Renal cortex interstitium (tissue), 15 donors: ENCODE measurements at places on chromosomes 3 and 15. TPM values are rescaled to one million over a fixed set of nuclear protein-coding genes. Genes with fewer than 3 reads are reported as not detected.

The CPOX gene
- 21.8 TPM for polyA plus RNA-seq

The CFAP44 gene
- 26.1 TPM for polyA plus RNA-seq

The DNAH12 gene
- polyA plus RNA-seq, result 1.7 TPM

The ATP13A4 gene
- 0.72 TPM for polyA plus RNA-seq

The MB21D2 gene
- 17.0 TPM for polyA plus RNA-seq

The PSTPIP1 gene
- polyA plus RNA-seq, result 1.7 TPM

The LOXL1 gene
- polyA plus RNA-seq, result 64.1 TPM

The UBAP1L gene
- 3.9 TPM for polyA plus RNA-seq

DNA sequence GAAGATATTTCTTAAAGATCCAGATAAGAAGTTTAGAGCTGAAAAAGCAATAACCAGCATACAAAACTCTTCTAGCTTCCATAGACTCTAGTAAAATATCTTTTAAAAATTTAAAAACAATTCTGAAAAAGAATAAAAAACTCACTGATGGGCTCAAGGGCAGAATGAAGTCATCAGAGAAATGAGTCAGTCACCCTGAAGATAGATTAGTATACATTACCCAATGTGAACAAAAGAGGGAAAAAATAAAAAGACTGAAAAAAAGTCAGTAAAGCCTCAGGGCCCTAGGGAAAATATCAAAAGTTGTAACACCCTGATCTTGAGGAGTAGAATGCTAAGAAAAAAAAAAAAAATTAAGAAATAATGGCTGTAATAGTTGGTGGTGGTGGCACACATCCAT lies 11.4 kb downstream of the DET1 start:
- DNase-seq, result no peak

- DNase-seq, result no peak
Observed at GRCh38 chr15:43930079-43930478, 103.3 kb downstream of the WDR76 start.

DNA sequence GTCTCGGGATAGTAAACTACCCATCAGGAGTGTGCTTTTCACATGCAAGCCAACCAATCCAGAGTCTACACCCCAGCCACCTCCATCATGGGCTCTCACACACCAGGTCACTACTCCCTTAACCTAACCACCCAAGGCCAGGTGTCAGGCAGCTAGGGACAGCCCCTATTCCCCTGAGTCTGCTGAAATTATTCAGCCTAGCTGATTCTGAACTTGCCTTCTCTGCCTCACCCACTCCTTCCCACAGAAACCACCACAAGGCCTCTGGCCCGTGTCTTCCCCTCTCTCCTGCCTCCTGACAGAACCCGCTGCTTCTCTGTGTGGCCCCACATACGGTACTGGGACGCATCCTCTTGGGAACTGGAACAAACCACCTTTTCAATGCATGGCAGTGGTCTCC lies 82.1 kb downstream of the PCSK6 start:
- DNase-seq, result no peak

DNA sequence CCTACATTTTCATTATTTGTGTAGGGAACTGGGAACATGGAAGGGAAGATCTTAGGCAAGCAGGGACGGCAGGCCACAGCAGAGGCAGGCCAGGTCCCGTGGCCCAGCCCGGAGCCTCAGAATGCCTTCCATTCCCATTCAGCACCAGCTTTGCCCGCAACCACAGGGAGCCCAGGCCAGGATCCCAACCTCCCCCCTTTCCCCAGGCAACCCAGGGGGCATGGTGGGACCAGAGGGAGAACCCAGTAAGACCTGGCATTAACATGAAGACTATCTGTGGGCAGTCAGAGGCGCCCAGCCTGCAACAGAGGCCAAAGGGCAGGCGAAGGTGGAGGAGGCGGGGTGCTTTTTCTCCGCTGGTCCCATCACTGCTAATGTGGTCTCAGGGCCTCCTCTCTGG lies 135.6 kb downstream of the TPRA1 start:
- DNase-seq, result no peak

DNA sequence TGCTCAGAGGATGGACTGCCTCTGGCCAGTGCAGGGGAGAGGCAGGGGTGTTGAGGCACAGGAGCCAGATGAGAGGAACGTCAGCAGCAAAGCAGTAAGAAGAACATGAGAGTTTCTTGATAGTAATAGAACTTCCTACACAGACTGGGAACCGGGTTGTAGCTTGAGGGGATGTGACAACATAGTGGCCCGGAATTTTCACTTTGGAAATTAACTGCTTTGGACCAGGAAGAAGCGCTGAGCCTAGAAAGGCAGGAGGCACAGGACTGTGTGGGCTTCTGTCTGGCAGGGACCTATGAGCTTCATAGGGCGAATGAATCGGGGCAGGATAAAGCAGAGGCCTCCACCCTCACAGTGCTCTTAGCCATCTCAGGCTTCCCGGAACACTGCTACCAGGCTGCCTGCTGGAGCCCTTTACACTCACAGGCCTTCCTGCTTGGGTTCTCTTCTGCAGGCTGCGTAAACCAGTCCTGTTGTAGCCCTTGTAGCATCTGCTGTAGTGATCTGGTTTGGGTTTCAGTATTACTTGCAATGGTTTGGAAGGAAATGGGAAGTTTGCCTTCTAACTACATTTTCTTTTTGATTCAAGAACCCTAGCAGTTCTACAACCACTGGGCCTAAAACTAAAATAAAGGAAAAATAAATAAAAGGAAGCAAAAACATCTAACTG lies 3.3 kb upstream of the ADPGK start:
- no peak for DNase-seq

- DNase-seq, result no peak
Observed at GRCh38 chr3:15982667-15983196, 185.0 kb upstream of the ANKRD28 start.

DNA sequence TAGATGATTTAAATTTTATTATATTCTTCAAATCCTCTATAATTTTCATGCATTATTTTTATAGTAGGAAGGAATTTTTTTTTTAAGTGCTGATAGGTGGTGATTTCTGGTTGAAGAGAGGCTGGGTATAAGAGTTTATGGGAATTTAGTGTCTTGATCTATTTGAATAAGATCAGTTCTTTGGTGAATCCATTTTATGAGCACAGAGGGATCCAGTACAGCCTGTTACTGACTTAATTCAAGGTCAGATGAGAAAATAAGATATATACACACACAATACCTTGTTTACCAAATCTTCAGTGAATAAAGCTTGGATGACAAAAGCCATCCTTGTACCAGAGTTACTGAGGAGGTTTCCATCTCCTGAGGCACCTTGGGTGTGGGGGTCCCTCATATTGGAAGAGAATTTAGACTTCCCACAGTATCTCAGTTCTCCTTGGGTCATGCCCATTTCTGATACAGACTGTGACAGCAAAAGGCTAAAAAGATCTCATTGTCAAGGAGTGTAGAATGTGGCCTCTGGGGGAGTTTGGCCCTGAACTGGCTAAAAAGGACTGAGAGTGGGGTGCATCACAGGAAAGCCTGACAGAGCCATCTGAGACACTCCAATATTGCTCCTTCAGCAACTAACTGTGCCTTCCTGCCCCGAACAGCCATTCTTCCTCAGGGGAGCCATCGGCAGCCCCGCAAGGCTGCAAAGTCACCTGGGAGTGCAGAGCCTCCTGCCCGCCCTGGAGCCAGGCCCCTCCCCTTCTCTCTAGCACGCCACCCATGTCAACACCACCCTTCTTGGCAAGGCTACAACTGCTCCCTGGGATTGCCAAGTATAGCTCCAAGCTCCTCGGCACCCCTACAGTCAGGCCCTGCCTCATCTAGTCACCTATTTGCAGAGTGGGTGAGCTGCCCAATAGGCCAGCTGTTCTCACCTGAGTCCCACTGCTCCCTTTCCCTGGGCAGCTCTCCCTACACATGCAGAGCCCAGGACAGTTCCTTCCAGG lies 43.1 kb upstream of the HACD2 start:
- DNase-seq, result no peak

GRCh38 chr3:27325419-27325818 lies 43.8 kb downstream of the NEK10 start:
- no peak for DNase-seq

DNA sequence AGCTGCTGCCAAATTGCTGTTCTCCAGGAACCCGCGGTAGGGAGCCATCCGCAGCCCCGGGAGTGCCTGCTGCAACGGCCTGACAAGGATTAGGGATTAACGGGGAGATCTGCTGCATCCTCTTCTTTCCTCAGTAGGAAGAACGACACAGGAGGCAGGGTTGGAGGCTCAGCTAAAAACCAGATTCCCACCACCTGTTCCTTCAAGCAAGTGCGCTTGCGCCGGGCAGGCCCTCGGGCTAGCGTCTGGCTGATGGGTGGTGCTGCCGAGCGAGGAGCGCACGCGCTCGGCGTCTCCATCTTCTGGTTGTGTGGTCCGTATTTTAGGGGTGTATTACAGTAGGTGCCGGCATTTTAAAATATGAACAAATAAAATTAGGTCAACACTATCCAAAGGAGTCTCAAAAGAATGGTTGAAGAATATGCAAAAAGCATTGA lies 25.4 kb upstream of the SLC25A26 start:
- DNase-seq, result peak; percentile 48

DNA sequence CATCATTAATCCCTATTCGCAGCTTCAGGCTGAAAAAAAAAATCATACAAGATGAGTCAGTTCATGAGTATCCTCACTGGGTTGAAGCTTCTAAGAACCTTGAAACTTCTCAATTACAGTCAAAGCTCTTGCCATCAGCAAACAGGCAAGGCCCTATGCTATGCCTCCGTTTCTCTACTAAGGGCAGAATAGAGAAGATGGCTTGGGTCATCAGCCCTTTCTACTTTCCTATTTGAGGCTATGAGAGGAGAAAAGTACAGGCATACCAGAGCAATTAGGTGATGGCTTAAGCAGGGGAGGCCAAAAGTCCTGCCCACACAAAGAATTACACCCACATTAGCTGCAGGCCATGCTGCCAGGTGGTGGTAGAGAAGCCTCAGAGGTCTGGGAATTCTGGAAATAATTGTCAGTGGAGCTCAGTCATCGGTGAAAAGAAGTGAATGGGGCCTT lies 89.0 kb downstream of the MRPL46 start:
- DNase-seq, result no peak

DNA sequence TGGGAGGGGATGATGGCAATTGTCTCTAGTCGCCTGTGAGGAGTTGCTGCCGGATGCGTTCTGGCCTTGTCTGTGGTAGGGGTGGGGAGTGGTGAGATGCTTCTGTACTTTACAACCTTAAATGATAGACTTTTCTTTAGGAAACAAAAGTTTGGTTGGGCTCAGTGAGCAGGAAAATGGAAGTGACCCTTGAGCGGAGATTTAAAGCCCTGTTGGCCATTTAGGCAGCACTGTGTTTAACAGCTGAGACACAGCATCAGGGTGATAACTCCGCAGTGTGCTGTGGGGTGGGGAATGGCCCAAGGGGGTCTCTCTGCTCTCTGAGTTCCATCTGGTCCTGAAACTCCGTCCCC lies 36.6 kb downstream of the SPSB4 start:
- no peak for DNase-seq

DNA sequence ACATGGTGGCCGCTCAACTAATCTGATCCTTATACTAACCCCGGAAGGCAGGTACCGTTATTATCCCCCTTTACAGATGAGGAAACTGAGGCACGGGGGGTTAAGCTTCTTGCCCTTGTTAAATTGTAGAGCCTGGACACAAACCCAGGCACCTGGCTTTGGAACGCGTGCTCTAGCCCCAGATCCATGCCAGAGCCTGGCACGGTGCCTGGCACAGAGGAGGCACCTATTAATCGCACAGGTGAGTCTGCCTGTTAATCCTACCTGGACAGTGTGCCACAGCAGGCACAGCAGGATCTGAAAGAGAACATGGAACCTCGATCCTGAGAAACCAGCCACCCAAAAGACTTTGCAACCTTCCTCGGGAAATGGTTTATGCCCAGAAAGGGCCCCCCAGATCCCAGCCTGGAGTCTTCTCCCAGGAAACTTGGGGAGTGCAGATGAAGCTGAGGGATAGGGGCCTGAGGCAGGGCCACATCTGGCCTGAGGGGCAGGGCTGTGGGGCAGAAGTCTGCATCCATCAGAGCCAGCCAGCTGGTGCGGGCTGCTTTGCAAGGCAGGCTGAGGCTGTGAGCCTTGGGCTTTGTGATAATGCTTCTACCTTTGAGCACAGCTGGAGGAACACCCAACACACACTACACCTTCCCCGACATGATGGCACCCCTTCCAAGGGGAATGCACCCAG lies 55.3 kb upstream of the SLC6A1 start:
- no peak for DNase-seq
